ENCODE measurements at places on chromosomes 1 and 21.

- DNase-seq = peak; percentile 99
These were observed 35.5 kb downstream of the AHDC1 start for GRCh38 chr1:27568300-27569087.

DNA sequence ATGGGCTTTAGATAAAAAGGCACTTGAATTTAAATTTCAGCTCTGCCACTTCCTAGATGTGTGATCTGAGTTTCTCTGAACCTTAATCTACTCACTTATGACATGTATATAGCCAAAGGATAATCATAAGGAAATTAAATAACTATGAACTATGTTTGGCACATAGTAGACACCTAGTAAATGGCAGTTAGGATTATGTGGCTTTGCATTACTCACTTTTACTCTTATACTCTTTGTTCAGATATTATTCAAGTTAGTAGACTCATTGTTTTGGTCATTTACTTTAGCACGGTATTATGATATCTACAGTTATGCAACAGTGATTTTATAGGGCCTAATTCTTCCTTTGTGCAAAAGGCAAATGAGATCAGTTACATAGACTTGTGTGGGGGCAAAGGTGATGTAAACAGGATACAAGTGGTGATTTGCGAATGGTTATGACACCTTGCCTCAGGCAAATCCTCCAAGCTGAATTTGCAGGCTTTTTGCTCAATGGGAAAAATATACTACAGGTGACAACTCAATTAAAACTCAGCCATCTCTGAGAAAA, 297.2 kb upstream of the PBX1 start:
- no peak for DNase-seq

DNA sequence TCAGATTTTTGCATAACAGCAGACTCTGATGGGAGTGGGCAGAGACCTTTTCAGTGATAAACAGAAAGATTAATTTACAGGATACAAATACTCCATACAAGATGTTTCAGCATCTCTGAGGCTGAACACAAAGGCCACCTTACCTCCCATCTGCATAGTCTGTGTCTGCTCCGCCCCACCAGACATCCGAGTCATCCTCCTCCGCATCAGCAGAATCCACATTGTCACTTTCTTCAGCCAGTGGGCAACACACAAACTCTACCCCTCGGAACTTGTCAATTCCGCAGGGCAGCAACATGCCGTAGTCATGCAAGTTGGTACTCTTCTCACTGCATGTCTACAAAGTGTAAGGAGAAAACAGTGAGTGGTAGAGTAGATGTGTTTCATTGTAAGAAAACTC, 119.7 kb downstream of the APP start:
- no peak for DNase-seq

DNA sequence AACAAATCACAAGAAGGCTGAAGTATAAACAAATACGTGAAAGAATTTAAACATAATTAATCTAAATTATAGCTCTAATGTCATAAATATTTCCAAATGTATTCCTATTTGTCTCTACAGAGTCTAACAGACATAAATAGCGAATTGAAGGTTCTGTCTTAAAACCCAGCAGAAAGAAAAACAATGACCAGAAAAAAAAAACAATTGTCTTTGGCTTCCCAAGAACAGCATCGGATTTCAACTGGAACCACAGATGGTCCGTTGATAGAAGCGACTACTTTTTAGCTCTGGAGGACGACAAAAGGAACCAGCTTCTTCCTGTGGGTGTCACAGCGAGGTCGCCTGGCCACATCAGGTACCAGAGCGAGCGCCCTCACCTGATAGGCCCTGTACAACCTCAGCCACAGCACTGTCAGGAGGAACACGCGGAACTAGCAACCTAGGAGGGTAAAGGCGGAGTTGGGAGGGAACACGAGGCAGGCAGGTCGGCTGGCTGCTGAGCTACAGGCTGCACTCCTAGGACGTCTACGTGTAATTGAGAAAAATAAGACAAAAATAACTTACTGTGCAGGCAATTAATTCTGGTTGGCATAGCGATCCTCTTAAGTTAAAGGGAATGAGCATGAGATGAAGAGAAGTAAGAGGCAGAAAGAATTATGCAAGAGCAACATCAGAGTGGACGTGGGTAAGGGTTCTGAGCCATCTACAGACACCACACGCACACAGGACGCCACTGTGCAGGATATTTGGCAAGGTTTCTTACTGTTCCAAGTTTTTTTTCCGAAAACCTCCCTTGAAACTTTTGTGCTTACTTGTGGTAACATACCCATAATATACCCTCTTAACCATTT, 16.7 kb upstream of the PRDM15 start:
- DNase-seq = no peak

- DNase-seq = no peak
These were observed 470.4 kb upstream of the B3GALT2 start for GRCh38 chr1:193656841-193657240.

DNA sequence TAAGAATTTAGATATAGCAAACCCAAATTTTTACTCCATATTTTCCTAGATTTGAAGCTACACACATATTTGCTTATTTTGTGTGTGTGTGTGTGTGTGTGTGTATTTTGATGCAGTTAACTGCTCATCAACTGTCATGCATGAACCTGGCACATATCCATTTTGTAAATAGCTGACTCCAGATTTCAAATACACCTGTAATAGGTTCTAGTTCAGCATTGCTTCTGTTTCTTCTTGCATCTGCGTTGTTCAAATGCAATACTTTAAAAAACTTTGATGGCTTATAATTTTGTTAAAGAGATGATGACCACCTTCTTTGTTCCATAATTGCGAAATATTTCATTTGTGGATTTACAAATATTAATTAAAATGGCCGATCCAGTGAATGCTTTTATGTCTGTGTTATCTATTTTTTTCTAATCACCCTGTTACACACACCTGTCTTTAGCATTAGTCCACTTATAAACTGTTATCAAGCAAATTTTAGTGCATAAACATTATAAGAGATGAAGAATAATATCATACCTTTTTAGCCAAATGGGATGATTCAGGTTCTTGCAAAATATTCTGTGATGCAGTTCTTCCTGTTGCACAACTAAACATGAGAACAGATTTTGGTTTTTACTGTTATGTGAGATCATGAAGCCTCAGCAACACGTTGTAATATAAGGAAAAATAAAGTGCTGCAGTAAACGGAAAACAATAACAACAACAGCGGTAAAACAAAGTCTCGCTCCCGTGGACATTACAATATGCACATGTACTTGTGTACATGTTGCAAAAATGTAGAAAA, 12.7 kb upstream of the S100A11 start:
- DNase-seq = no peak

DNA sequence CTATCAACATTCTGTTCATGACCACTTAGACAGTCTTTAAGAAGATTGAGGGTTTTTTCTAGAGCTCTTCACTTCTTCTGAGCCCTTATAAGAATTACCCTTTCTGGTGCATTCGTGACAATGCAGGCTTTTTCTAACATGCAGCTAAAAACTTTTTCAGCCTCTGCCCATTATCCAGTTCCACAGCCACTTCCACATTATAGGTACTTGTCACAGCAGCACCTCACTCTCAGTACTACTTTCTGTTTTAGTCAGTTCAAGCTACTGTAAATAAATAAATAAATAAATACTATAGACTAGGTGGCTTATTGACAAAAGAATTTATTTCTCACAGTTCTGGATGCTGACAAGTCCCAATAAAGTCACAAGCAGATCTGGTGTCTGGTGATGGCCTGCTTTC, 284.4 kb upstream of the PKN2 start:
- no peak for DNase-seq

GRCh38 chr1:115065021-115065420, 24.3 kb downstream of the TSPAN2 start:
- no peak for DNase-seq

DNA sequence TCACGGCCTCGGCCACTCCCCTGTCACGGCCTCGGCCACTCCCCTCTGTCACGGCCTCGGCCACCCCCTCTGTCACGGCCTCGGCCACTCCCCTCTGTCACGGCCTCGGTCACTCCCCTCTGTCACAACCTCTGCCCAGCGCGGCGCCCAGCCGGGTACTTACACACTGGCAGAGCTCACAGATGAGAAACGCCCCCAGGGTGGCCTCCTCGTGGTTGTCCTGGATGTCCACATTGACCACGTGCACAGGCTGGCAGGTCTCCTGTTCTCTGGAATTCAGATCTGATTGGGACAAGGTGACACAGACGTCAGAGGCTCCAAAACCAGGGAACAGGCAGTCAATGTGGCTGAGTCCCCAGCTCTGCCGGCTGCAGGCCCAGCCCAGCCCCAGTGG, 3.3 kb upstream of the TMEM240 start:
- no peak for DNase-seq

DNA sequence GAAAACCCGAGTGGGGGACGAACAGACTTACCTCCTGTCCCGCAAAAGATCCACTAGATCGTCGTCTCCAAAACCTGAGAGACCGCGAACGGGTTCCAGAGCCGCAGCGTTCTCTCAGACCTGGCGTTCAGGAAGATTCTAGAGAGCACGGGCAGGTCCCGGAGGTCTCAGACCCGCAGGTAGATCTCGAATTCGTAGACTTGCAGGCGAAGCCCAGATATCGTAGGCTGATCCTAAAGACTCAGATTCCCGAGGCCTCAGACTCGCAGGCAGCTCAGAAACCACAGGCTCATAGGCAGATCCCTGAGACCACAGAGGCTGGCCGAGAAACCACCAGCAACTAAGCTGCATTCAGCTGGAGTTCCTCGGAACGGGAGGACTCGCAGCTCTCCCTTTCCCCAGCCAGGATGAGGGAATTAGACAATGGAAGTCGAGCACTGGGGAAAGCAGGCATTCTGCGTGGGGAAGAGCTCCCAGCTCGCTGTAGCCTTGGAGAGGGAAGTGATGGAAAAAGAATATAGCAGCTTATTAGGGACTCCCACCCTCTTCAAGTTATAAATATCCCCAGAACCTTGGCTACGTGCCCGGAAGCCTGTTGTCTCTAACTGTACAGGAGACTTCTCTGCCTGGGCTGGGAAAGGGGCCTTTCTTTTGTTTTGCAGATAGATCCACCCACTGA, at the start of gene ZNF436:
Gene ZNF436, minus strand, starts transcription at position 502 of the 679 bp plus-strand sequence. CDS start 1,831 bp downstream, outside the sequence.
- no peak for DNase-seq

- no peak for DNase-seq
These were observed 27.5 kb upstream of the COL9A2 start for GRCh38 chr1:40344597-40344996.

DNA sequence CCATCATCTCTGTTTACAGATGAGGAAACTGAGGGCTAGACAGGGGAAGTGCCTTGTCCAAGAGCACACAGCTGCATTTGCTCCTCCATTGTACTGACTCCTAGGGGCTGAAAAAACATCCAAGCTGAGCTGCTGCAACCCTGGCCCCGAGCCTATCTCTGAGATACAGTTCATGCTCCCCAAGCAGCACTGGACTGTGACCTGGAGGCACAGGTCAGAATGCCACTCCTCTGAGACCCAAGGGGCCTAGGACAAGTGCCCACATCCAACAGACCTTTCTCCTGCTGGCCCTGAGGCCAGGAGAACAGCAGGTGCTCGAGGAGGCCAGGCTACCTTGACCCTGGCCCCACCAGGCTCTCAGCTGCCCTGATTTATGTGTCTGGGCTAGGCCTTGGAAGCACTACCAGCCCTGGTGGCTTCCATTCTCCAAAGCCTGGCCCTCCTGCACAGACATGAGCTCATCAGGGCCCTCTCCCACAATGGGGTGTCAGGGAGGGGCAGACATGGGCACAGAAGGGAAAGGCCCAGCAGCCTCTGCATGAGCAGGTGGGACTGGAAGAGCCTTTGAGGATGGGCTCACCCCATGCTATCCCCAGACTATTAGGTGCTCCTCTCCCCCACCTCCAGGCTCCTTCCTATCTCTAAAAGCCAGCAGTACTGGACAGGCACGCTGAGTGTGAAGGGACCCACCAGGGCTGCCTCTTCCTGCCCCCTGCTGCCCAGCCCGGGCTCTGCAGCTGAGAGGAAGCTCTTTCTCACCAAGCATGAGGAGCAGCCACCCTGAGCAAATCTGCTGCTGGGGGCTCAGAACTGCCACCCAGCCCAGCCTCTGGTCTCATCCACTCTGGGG, 18.8 kb downstream of the ADGRB2 start:
- DNase-seq = peak; percentile 89

DNA sequence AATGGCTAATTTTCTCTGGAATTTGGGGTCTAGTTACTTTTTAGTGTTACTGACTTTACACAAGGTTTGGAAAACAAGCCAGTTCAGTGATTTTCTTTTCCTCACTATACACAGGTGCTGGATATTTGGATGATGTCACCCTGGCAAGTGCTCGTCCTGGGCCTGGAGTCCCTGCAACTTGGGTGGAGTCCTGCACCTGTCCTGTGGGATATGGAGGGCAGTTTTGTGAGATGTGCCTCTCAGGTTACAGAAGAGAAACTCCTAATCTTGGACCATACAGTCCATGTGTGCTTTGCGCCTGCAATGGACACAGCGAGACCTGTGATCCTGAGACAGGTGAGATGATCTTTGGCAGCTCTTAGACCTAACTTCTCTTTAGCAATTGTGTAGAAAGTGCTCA, 64.5 kb upstream of the LAMC2 start:
- DNase-seq = no peak

DNA sequence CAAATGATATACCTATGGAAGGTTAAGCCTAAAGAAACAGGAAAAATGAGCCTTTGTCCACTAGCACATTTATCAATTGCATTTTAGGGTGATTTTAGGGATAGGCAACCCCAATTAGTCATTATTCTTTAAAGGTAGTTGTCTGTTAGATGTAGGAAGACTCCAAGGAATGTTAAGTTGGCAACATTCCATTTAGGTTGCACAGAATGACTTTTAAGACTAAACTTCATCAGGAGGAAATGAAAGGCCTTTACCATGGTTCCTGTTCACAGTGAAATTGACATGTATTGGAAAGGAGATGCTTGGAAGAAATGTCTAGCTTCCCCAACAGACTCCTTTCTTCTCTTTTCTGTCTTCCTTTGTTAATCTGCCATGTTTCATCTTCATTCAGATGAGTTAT, 1.6 kb upstream of the APOBEC4 start:
- DNase-seq = no peak

DNA sequence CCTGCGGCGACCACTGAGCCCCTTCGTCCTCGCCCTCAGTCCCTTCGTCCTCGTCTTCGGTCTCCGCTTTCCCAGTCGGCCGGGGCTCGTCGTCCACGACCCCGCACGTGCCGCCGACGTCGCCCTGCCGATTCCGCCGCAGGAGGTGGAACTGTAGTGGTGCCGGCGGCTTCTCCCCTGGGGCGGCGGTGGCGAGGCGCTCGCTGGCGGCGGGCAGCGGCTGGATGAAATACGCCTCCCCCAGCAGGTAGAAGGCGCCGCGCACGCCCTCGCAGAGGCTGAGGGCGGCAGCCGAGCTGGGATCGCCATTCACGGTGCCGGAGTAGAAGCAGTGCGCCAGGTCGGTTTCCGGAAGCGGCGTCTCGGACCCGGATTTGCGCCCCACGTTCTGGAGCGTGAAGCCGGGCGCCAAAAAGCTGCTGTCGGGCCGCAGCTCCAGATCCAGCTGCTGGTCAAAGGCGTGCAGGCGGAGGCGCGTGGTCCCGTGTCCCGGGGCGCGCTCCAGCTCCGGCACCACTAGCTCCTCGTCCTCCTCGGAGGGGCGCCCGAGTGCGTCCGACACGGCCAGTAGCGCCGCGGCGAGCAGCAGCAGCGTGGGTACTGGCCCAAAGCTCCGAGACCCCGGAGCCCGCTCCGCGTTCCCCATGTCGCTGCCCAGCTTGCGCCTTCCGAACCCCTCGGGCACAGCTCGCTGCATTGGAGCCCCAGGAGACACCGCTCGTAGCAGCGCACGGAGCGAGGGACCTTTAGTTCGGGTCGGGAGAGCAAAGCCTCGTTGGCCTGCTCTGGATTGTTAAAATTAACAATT, 747 bp downstream of the ADAMTS1 start:
- DNase-seq = no peak

- DNase-seq = no peak
These were observed at the start of gene GJB3 for GRCh38 chr1:34781071-34781843. Gene GJB3, plus strand, starts transcription at chr1:34781214. Its CDS starts 3,549 bp downstream, at chr1:34784763.
